Activated T-cell treated with anti-CD3 and anti-CD28 coated beads for 48 hours (primary cell): ENCODE measurements at places on chromosomes 12 and 14.

GRCh38 chr12:119885549-119885948 is 8.4 kb upstream of the CIT start:
- DNase-seq: no peak

DNA sequence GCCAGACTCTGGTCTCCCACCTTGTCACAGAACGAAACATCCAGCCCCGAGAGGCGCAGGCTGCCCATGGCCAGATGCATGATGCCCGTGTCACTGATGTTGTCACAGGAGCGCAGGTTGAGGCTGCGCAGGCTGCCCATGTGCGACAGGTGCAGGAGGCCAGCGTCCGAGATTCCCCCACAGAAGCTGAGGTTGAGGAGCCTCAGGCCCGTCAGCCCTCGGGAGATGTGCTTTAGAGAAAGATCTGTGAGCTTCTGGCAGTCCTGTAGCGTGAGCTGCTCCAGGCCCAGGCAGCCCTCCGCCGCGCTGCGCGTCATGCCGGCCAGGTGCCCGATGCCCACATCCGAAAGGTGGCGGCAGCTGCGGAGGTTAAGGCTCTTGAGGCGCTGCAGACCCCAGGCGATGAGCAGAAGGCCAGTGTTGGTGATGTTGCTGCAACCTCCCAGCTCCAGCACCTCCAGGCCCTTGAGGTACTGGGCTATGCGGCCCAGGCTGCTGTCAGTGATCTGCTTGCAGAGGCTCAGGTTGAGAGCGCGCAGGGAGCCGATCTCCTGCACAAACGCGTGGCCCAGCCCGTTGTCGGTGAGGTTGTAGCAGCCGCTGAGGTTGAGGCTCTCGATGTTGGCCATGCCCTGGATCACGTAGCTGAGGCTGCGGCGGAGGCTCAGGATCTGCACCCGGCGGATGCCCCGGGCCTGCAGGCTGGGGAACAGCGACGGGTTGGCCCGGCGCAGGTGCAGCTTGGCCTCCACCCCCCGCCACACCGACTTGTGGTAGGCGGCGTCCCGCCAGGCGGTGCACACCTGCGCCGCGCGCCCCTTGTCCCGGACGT is 991 bp downstream of the FBXL14 start:
- DNase-seq: peak; percentile 47

GRCh38 chr14:38202444-38203191 is 5.1 kb upstream of the SSTR1 start:
- no peak for DNase-seq

DNA sequence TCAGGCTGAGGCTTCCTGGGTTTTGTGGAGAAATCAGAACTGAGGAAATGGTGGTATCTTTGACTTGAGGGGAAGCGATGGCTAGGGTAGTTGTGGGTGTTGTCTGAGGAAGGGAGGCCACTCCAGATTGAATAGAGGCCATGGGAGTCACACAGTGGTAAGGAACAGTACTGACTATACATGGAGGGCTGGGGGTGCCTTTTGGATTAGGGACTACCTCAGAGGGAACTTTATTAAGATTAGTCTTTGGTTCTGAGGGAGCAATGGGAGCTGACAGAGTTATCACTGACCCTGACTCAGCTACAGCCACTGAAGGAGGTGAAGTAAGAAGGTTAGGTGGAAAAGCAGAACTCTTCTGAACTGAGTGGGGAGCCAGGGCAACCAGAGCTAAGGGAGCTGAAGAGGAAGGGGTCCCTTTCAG is 4.4 kb downstream of the NACA start:
- DNase-seq: no peak

DNA sequence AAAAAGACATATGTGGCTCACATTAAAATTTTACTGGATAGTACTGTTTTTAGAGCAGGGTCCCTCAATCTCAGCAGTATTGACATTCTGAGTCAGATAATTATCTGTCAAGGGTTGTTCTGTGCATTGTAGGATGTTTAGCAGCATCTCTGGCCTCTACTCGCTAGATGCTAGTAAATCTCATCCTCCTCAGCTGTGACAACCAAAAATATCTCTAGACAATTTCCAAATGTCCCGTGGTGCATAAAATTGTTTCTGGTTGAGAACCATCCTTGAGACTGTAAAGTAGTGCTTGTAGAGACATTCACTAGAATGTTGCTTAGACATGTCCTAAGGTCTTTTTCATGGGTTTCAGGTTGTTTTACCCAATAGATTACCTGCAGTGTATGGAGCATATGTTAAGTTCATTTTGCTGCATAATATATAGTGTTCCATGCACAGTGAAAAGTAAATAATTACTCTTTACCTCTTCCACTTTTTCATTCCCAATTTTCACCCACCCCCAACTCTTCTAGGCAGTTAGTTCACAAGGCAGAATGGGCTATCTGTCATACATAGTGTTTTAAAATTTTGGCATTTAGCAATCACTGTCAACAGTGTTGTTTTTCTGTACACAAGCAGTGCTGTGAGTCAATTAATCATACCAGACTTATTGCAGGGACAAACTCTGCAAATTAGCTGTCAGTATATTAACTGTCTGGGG is 200.2 kb upstream of the SLC38A2 start:
- no peak for DNase-seq

DNA sequence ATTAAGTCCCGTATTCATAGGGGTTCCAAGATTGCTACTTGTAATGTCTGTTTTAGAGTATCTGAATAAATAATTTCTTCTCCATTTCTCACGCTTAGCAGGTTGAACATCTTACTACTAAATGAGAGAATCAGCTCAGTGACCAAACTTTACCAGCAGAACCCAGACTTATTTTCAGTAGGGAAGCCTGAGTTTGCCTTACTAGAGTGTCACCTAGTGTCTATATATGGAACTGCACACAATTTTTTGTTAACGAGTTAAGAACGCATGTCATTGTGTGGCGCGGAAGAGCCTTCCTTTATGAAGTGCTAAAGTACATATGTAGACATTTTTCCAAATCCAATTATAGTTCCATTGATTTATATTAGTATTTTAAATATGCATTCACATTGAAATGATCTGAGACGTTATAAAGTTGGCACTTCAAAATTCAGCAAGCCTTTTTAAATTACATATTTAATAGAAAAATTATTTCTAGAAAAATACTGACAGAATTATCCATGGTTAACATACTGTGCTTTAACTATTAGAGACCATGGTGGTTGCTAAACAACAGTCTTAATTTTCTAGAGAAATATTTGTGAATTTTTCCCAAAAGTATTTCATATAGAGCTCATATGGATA is 88.3 kb downstream of the RPS29 start:
- DNase-seq: no peak

- no peak for DNase-seq
These were observed 717 bp downstream of the VASH1 start for GRCh38 chr14:76761960-76762410.

DNA sequence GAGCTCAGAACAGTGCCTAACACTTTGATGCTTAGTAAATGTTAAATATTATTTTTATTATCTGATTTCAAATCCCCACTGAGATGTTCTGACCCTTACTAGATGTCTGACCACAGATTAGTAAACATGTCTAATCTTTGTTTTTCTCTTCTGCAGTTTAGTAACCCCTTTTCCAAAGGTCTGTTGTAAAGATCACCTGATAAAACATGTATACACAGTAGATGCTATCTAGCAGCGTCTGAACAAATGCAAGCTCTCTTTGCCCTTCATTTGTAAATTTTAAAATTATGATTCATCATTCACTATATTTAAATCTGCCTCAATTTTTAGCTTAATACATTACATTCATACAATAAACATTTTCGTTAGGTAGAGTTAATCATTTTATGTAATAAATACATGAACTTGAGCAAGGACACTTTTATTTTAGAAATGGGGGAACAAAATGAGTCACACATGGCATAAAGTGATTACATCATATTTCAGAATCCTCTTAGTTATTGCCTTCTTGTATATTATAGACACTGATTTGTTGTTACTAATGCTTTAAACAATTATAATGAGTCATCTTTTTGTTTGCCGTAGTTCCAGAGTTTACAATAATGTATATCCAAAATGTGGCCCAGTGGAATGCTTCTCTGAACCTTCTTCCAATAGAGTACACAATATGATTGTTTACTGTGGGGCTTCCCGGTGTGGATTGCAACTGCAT is 1.7 kb upstream of the OR4K5 start:
- no peak for DNase-seq

- DNase-seq: no peak
These were observed 277.5 kb downstream of the ALG10 start for GRCh38 chr12:34299802-34300193.

DNA sequence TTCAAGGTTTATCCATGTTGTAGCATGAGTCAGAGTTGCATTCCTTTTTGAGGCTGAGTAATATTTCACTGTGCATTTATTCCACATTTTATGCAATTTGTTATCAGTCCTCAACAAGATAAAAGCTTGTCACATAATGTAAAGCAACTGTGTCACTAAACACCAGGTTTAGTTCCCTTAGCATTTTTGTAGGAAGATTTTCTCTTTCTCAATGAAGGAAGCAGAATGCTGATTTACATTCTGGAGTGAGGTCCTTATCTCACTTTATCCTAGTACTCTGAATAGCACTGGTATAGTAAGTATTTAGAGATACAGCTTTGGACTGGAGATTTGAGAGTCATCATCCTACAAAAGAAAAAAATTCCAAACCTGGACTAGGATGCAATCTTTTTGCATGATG is 9.8 kb upstream of the EXD2 start:
- no peak for DNase-seq

DNA sequence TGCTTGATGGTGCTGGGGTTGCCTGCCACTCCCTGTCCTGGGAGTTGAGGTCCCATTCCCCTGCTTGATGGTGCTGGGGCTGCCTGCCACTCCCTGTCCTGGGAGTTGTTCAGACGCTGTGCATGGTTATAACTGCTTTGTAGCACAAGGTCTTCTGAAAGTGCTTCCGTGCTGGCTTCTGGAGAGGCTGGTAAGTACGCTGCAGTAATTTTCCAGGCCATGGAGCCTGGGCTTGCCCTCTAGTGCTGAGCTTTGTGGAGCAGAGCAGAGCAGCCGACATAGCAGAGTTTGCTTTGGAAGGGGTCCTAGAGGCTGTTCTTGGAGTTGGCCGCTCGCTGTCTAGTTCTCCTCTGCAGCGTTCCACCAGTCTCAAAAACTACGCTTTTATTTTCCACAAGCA is 6.3 kb downstream of the B4GALNT3 start:
- DNase-seq: no peak

DNA sequence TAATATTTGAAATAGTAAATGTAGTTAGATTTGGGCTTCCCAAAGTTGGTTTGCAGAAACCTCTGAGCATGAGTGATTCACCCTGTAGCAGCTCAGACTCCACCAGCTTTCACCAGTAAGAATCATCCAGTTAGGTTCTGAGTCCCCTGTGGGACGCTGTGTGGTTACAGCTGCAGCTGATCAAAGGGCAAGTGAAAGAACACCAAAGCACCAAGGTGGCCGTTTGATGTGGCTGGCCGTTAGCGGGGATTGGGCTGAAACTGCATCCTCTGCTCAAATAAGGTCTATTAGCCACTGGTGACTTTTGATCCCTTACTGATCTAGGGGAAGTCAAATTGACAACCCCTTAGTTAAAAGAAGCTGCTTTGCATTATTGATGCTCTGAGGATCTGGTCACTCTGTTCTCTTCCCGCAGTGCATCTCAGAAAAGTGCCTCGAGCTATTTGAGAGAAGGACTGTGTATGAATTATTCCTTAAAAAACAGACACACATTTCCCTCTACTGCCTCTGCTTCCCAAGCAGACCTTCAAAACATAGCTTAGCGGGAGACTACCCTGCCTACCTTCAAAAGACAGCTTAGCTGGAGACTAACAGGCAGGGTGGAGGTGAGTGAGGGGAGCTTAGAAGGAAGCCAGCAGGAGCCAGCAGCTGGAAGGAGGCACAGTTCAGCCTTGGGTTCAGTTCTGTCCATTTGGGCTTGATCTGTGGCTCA is 3.7 kb downstream of the ABHD12B start:
- DNase-seq: peak; percentile 63

DNA sequence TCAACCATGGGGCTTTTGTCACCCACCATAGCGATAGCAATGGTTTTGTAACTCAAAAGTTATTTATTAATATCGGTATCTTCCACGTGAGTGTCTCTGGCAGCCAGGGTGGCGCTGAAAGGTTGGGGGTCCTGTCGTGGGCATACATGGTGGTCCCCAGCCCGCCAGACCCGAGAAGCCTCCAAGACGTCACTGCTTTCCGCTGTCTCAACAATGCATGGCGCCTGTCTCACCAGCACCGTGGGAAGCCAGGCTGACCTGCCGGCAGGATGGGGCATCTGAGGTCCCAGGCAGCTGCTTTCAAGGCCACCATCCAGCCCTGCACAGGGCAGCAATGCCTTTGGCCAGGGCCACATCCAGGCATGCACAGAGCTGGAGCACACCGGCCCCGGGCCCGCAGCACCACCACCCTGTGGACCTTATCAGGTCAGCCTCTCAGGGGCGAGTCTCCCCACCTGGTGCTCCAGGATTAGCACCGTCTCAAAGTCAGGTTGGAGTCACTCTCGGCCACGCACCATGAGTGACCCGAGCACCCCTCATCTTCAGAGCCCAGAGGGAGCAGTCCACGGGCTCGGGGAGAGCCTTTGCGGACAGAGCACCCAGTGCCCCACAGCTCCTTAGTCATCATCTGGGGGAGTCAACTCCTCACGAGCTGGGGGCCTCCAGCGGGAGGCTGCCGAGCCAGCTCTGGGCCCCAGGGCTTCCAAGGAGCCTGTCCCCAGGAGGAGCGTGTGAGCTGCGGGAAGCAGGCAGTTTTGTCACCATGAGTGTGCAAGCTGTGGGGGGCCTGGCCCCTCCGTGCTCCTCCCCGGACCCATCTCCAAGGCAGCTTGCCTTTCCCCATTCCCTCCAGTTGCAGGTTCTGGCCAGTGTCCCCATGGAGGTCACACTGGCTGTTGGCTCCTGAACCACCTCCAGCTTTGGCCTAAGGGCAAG is 14.6 kb upstream of the C14orf180 start:
- no peak for DNase-seq

DNA sequence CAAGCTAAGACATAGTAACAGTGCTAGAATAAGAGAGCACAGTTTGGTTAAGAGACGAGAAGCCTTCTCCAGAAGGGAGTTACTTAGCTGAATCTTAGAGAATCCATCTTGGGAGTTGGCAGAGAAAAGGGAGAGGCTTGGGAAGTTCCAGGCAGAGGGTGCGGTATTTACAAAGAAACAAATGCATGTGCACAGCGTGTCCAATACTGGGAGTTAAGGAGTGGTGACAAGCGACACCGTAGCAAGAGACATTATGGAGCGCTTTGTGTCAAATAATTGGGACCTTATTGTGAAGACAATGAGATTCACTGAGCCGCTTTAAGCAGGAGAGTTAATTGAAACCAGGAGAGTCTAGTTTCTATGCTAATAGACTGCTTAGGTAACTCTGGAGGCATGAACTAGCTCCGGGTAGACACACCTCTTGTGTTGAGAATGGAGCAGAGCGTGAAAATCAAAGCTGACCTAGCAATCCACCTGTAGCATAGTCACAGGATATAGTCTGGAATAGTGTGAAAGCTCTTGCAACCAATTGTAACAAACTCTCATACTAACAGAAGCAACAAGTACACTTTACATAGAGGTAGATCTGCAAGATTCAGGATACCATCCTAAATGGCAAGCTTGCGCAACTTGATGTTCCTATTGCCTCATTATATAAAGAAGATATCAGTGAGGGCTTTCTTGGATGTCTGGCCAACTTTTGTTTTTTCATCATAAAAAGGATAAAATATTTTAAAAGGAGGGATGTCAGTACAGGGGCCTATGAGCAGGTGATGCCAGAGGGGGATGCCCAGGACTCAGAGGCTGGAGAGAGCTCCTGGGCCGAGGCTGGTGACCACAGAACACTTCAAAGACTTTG is 5.3 kb downstream of the ALDH1L2 start:
- DNase-seq: no peak

- no peak for DNase-seq
These were observed 3.3 kb upstream of the NTF3 start for GRCh38 chr12:5428332-5429221.

GRCh38 chr12:108046135-108046534 is 83.0 kb upstream of the WSCD2 start:
- no peak for DNase-seq

- no peak for DNase-seq
These were observed 82.9 kb downstream of the BCL2L14 start for GRCh38 chr12:12153596-12153995.
